ENCODE measurements at places on chromosomes 5 and 9.

DNA sequence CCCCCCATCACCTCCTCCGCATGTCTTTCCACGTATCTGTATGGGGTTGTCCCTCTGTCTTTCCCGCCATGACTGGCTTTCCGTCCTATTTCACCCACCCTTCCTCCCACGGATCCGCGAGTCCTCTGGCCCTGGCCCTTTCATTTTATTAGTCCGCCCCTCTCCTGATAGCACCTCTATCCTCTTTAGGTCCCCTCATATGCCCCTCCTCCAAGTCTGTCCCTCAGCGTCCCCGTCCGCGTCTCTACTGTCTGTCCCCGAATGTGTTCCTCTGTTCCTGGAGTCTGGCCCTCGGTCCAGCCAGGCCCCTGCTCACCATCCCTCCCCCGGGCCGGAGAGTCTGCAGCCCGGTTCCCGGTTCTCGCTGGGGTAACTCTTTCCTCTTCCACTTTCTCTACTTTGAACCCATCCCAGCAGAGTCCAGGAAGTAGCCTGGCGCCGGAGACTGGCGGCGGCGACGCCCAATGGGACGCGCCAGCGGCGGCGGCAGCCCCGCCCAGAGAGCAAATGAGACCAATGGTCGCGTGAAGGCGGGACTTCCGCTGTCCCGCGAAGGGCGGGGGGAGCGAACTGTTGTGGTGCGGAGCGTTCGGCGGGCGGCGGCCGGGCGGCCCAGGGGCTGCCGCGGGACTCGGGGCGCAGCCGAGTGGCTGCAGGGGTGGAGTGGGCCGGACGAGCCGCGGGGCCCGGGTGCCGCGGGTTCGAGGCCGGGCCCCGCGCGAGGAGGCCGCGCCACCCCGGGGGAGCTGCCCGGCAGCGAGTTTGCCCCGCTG is at the start of gene SAP30L:
Gene SAP30L (plus strand): TSS at position 576 of the 773 bp plus-strand sequence. CDS start 608 bp downstream, outside the sequence.
- peak; percentile 96 for DNase-seq

DNA sequence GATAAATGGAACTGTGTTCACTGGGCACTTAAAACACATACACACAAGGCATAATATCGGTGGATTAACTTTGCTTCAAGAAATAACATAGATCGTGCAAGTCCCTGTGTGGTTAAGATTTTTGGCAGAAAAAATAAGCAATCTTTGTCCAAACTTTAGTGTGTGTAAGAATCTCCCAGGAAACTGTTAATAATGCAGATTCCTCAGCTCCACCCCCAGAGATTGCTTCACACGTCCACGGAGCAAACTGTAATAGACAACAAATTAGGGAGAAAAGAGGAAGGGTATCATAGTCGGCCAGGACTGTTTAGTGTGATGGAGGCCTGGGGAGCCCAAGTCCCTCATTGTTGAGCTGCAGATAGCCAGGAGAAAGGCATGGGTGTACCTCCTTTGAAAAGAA is 84.8 kb downstream of the PJA2 start:
- no peak for DNase-seq

DNA sequence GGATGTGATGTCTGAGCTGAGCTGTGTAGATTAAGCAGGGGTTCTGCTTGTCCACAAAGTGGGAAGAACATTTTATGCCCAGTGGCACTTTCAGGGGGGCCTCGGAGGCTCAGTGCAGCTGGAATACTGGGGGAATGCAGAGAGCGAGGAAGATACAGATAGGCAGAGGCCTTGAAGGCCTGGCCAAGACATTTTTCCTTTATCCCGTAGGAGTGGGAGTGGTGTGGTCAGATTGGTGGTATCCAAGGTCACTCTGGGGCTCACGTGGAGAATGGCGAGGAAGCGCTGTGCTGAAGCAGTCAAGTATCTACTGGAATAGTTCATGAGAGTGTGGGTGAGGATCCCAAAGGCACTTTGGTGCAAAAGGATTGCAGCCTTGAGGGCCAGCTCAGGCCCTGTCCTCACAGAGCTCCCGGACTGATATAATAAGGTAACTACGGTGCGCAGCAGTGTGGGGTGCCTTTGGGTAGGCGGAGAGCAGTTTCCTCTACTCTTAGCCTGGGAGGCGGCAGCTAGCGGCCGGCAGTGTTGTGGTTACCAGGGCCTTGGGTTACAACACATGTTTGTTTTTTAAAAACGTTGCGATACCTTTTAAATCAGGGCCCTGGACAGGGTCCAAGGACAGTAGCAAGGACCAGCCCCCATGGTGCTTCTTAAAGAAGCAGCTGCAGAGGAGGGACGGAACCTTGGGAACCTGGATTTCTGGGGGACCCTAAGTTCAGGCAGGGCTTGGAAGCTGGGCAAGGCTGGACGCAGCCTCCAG is 10.8 kb upstream of the CCDC69 start:
- DNase-seq, result peak; percentile 31

- no peak for DNase-seq
Observed at GRCh38 chr9:20408513-20408912, 213.8 kb downstream of the MLLT3 start.

DNA sequence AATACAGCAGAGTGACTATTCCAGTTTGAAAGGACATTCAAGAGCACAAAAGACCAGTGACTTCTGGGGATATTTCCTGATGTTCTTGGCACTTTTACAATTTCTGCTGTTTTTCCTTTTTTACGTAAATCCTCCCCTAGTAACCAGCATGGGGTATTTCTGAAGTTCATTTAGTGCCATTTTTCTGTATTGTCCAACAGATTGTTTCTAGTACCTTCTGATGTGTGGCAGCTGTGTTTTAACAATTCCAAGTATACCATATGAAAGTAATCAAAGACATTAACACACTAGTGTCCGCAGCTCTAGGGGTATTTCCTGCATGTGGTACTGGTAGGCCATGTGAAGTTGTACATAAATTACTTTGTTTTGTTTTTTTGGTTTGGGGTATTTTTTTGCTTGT is 53.0 kb upstream of the SMARCA2 start:
- no peak for DNase-seq

GRCh38 chr9:108363311-108363710 is 492.5 kb downstream of the ACTL7B start:
- DNase-seq, result no peak

GRCh38 chr9:91727316-91727861 is 222.6 kb downstream of the ROR2 start:
- peak; percentile 42 for DNase-seq

- no peak for DNase-seq
Observed at GRCh38 chr5:65184780-65185179, 296.9 kb downstream of the ADAMTS6 start.

DNA sequence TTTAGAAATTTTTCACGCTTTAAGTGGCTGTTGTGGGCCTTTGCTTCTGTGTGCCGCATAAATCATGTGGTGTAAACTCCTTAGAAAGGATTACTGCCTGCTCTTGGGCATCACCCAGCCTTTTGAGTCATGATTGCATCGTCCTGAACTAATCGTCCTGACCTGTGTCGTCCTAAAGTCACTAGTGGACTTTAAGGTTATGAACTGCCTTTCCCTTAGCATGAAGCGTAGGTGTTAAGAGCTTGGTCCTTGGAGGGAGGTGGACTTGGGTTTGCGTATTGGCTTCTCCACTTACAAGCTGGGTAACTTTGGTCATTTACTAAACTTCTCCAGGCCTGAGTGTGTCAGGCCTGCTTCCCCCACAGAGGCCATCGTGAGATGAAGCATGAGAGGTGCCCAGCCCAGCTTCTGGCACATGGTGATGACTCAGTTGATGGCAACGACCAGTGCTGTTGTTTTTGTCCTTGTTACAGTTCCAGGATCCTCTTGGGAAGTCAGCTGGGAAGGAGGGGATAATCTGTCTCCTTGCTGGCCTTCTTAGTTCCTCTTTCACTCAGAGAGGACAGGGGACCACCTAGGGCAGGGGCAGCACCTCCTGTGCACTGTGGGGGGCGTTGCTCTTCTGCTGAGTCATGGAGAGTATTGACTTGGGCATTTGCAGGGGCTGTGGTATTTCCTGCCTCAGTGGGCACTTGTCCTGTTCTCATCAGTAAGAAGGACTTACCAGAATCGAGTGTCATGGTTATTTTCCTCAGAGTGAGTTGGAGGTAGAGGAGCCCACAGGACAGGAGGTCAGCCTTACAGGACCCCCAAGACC is 54.2 kb upstream of the NCS1 start:
- no peak for DNase-seq

DNA sequence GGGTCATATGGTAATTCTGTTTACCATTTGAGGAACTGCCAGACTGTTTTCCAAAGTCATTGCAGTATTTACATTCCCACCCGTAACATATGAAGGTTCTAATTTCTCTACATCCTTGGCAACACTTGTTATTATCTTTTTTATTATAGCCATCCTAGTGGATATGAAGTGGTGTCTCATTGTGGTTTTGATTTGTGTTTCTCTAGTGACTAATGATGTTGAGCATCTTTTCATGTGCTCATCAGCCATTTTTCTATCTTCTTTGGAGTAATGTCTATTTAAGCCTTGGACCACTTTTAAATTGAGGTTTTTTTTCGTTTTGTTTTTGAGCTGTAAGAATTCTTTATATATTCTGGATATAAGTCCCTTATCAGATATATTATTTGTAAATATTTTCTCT is 132.8 kb upstream of the RUSC2 start:
- no peak for DNase-seq

- no peak for DNase-seq
Observed at GRCh38 chr9:78746010-78746409, 449.1 kb downstream of the PSAT1 start.

- DNase-seq, result no peak
Observed at GRCh38 chr9:1619915-1620710, 395.0 kb upstream of the SMARCA2 start.

DNA sequence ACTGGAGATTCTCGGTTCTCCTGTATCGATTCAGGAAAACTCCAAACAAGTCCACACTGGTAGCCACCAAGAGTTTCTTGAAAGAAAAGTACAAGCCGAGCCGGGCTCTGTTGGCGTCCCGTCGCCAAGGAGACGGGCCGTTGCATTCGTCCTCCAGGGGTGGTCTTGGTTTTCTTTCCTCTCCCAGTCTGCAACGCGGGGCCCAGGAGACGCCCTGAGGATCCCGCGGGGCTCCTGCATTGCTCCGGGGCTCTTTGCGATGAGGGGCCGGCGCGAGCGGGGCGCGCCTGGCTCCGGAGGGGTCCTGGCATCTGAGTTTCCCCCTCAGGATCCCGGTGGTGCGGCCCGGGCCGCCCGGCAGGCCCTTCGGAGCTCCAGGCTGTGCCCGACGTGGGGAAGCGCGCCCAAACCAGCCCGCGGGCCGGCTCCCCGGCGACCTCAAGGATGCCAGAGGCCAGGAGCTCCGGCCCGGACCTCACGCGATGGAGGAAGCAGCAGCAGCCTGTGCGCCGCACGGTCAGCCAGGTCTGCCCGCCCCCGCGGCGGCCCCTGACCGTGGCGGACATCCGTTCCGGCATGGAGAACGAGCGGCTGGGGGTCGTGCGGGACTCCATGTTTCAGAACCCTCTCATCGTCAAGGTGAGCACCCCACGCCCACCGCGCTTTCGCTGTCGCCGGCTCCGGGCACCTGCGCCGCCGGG is at the start of gene CFAP77:
Gene CFAP77 (plus strand): TSS at position 384 of the 701 bp plus-strand sequence. CDS start 61 bp downstream, at position 445.
- DNase-seq, result peak; percentile 45

DNA sequence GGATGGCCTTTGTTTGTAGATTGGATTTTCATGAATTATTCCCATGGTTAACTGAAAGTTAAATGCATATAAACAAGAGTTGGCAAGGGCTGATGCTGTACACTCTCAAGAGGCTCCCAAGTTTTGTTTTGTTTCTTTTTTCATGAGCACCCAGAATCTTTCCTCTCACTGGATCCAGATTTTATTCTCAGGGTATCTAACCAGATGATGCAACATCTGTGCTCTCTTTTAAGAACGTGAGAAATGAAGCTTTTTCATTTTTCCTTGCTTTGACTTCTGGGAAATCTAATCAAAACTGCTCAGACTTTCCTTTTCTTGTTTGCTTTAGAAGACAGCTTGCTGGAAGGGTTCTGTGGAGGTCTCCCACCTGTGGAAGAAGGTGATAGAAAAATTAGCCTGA is 142.7 kb upstream of the SLC12A2 start:
- no peak for DNase-seq

- no peak for DNase-seq
Observed at GRCh38 chr5:59097116-59097515, 514.2 kb downstream of the RAB3C start.

DNA sequence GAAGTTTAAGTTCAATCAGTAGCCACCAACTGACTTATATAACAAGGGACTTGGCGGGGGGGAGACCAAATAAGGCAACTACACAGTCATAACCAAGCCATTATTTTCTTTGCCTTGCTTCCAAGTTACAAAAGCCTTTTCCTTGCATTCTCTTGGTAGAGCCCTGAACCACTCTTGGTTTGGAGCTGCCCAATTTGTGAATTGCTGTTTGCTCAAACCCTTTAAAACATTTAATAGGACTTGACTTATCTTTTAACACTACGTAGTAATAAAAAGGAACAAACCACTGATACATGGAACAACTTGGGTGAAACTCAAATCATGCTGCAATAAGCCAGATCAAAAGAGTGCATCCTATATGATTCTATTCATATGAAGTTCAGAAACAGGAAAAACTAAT is 31.7 kb upstream of the MSH3 start:
- DNase-seq, result no peak

GRCh38 chr9:99129091-99129490 is 24.2 kb downstream of the TGFBR1 start:
- no peak for DNase-seq

- no peak for DNase-seq
Observed at GRCh38 chr5:150144246-150144801, 11.3 kb downstream of the PDGFRB start.

GRCh38 chr5:168740811-168741213 is 161.6 kb upstream of the PANK3 start:
- DNase-seq, result no peak

- no peak for DNase-seq
Observed at GRCh38 chr5:34012791-34013190, 4.9 kb upstream of the AMACR start.

GRCh38 chr9:18319918-18320445 is 154.0 kb upstream of the ADAMTSL1 start:
- DNase-seq, result no peak

GRCh38 chr9:134938346-134939079 is 20.8 kb upstream of the FCN1 start:
- DNase-seq, result no peak

DNA sequence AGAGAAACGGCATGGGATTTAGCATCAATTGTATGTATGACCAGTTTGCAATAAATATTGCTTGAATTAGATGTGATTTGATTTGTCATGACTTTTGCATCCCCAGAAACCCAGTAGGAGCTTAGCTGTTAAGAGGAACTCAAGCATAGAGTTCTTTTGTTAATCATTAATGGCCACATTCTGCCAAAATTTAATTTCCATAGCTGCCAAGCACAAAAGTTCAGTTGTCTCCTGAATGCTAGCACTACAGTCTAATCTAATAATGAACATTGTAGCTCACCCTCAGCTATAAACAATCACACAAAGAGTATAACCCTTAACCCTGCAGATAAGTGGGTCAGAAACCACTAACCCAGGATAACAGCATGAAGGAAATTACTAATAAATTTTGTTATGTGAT is 169.8 kb upstream of the GRAMD2B start:
- DNase-seq, result no peak

GRCh38 chr5:102823441-102823874 is 68.4 kb downstream of the PAM start:
- DNase-seq, result no peak

- no peak for DNase-seq
Observed at GRCh38 chr5:6943197-6944112, 230.2 kb downstream of the TENT4A start.

- DNase-seq, result no peak
Observed at GRCh38 chr9:81396528-81396927, 292.8 kb downstream of the TLE1 start.

GRCh38 chr9:129604766-129605163 is 16.1 kb downstream of the C9orf50 start:
- DNase-seq, result no peak
